ENCODE measurements at places on chromosomes 1 and 21.

DNA sequence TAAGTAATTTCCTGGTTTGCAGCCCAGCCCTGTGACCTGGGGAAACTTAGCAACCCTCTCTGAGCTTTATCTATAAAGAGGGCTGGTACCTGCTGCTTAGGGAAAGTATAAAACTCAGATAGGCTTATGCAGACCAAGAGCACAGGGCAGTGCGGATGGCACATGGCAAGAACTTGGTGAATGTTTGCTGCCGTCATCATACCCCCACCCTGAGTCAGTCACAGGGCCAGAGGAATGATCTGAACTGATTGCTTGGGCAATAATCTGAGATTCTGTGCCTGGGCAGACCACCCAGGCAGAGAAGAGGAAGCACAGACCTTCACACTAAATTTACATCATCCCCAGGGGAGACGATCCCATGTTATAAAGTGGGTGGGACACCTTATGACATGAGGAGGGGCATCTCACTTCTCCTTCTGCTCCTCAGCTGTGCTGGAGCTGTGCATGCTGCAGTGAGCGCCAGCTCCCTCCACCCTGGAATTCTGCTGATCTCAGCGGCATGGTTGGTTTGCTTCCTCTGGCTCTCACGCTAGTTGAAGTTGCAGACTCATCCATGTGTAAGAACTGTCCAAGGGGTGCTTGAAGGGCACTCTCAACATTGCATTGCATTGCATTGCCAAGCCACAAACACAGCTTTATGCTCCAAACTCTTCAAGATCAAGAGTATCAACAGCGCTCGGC, 197.1 kb downstream of the AJAP1 start:
- no peak for DNase-seq

GRCh38 chr1:22290611-22291010, 147.7 kb upstream of the WNT4 start:
- DNase-seq, result no peak

GRCh38 chr1:180295999-180296398, 65.9 kb downstream of the LHX4 start:
- DNase-seq, result no peak

GRCh38 chr1:191993549-191993948, 164.7 kb upstream of the RGS18 start:
- DNase-seq, result no peak

DNA sequence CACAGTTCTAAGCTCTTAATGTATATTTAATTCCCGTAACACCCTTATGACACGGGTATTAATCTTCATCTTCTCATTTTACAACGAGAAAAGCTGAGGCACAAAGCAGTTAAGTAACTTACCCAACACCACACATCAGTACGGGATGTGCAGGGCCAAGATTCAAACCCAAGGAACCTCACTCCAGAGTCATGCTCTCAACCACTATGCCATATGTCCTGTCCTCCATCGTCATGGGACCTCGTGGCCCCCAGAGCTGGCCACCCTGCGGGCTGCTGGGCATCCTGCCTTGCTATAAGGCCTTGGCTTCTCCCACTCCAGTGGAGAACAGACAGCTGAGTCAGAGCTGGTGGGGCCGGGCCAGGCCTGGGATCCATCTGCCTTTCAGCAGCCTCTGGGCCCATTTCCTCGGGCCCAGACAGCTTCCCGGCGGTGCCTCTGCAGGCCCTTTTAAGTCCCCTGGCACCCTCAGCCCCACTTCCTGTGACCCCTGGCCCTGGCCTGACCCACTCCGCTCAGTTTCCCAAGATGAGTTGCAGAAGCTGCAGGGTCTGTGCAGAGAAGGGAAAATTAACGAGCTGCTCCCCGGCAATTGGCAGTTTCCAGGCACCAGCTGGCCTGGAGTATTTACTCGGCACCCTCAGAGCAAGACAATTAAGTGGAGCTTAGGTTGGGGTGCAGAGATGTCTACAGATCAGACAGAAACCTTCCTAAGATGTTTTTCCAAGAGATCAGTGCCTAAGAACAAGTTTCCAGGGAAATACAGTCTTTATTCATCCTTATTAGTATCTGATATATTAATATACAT, 98.2 kb downstream of the EPHB2 start:
- no peak for DNase-seq

DNA sequence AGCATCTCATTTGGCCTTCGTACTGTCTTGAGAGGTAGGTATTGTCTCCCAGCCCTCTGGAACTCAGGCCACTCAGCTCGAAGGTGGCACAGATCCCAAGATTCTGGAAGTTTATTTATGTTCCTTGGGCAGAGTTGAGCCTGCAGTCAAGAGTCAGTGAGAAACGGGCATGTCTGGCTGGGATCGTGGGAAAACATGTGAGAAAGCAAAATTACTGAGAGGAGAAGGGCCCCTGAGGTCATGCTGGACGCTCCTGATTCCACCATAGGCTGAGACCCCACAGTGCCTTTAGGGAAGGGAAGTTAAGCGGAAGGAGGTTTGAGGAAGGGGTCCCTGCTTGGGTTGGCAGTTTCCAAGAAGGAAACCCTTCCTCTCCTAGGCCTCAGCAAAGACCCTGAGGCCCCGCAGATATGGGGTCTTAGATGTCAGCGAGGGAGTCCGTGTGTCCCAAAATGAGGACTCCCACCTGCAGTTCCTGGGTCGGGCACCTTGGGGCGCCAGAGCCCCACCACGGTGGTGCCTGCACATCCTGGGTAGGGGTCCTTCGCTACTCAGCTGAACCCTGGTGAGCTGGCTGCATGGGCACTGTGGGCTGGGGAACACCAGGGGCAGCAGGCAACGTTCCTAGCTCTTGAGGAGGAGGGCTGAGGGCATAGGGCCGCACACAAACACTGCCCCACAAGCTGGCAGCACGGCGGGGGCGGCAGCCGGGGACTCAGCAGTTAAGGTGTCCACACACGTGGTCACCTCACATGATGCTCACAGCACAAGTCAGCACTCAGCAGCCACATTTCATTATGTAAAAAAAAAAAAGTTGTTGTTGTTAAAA, 12.3 kb upstream of the SEMA4A start:
- DNase-seq, result peak; percentile 72

DNA sequence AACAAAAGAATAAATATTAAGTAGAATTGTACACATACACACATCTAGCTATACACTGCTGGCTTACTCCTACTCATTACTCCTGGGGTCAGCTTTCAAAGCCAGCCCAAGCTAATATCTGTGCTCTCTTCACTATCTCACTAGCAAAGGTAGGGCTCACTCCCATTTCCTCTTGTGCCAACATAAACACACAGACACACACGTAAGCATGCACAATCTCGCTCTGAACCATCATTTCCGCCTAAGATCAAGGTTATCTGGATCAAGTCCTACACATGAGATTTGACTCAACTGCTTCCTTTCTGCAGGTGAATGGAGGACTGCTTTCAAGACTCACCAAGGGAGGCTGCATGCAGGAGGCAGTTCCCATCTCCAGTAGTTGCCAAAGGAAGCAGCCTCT, 28.8 kb upstream of the MTMR11 start:
- DNase-seq, result no peak

GRCh38 chr21:45534636-45535331, 7.5 kb downstream of the SLC19A1 start:
- DNase-seq, result peak; percentile 26

DNA sequence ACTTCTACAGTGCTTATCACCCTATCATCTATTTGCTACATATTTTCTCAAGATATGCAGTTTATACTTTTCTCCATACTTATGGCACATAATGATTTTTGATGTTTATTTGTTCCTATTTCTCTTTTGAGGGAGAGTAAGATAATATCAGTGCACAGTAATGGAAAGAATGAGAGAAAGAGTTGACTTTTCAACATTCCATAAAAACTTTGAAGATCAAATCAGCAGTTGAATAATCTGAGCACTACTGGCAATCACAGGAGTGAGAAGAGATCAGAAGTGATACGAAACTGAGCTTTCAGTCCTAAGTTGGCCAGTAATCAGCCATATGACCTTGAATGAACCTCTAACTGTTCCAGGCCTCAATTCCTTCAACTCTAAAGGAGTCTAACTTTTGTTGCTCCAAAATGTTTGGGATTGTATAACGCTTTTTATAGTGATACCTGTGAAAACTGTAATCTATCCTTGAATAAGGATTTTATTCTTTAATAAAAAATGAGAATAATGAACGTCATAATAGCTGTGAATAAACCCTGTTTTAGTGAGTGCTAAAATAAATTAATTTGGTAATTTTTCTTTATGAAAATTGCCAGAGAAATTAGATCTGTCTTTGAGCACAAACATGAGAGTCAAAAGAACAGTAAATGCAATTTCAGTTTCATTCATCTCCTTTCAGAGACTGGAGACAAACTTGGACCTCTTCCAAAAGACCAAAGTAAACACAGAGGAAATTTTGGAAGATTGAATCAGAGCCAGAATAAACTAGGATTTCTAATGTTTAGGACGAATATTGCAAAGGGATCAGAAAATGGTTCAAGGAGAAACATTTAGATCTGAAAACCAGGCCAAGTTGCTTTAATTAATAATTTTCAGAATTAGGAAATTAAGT, 309.9 kb downstream of the ADGRL2 start:
- DNase-seq, result no peak

DNA sequence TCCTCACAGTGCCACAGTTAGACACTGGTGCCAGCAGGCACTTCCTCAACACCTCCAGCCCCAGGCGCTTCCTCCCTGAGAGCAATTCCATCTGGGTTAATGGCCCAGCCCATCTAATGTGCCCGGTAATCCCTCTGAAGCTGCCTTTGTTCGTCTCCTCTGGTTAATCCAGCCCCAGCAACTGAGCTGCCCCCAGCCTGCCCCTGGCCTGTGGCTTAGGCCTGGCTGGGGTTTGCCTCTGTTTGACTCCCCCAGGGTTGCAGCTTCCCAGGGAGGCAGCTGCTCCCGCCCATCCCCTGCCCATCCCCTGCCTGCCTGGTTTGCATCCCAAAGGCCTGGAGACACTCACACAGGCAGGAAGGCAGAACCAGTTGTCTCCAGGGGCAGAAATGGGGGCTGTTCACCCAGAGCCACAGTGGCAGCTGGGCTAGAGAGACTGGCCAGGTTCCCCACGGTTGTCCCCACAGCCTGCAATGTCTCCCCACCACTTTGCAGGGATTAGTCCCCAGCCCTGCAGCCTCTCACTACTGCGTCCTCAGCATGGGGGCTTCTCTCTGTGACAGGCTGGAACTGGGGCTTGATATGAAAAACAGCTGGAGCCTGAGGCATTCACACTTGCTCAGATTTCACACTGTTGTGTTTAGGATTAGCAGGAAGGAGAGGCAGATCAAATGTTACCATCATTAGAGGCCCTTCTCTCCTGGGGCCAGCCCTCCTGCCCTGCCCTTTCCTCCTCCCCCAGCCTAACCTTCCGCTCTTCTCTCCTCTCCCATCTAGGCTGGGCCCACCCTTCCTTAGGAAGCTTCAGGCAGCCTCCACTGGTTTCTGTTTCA, 120.2 kb downstream of the TLR5 start:
- DNase-seq, result no peak

GRCh38 chr1:33133478-33134105, 48.3 kb downstream of the TRIM62 start:
- DNase-seq, result no peak

- no peak for DNase-seq
These were observed 14.8 kb downstream of the NUCKS1 start for GRCh38 chr1:205735218-205735617.

GRCh38 chr1:243849421-243850201, 432 bp downstream of the AKT3 start:
- peak; percentile 79 for DNase-seq

DNA sequence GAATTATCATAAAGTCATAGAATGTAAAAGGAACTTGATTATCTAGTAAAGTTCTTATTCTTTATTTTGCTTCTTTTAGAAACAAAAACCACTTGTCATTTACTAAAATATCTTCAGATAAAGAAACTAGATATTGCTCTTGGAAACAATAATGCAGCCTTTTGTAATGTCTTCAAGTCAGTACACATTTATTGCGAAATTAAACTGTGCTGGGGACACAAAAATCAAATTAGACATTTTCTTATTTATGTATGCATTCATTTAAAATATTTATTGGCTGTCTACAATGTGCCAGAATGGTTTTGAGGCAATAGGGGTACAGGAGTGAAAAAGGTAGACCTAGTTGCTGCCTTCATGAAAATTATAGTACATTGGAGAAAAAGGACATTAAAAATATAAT, 201.1 kb downstream of the GRIK1 start:
- DNase-seq, result no peak

- DNase-seq, result no peak
These were observed 65.6 kb downstream of the PCBP3 start for GRCh38 chr21:45709173-45709572.

- DNase-seq, result no peak
These were observed 217.8 kb downstream of the DAB1 start for GRCh38 chr1:57206038-57206437.

DNA sequence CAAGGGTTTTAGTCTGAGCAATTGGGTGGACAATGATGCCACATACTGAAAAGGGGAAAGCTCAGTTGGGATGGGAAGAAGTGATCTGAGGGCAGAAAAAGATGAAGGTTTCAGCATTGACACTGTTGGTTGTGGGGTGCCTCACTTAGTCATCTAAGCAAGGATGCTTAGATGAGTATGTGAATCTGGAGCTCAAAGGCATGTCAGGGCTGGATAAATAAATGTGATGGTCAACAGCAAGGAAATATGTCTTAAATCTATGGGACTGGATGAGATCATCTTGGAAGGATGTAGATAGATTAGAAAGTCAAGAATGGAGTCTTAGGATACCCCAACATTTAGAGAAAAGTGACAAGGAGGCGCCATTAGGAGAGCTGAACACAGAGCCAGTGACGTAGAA, 114.6 kb downstream of the ZBTB18 start:
- no peak for DNase-seq

DNA sequence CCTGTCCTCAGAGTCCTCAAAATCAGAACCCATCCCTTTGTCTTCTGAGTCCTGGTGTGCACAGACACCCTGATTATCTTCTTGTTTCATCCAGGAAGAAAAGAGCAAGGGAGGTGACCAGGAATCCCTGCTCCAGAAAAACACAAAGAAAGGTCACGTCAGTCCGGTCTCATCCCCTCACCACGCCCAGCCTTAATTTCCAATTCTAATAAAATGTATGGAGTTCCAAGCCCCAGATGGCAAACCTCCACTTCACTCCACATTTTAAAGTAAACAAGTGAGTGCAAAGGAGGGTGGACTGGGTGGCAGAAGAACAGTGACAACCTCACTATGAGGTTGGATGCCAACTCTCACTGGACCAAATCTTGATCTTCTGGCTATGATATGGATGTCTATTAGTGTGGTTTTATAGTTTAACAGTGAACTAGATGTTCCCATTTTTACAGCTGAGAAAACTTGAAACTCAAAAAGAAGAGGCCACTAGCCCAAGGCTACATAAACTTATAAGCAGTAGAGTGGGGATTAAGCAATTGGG, 22.0 kb downstream of the ZNF697 start:
- DNase-seq, result no peak

- peak; percentile 80 for DNase-seq
These were observed 28.5 kb upstream of the PKP1 start for GRCh38 chr1:201254625-201255478.

GRCh38 chr1:242454262-242455051, 70.0 kb downstream of the PLD5 start:
- DNase-seq, result no peak
